ENCODE measurements at places on chromosomes 1 and 21.

DNA sequence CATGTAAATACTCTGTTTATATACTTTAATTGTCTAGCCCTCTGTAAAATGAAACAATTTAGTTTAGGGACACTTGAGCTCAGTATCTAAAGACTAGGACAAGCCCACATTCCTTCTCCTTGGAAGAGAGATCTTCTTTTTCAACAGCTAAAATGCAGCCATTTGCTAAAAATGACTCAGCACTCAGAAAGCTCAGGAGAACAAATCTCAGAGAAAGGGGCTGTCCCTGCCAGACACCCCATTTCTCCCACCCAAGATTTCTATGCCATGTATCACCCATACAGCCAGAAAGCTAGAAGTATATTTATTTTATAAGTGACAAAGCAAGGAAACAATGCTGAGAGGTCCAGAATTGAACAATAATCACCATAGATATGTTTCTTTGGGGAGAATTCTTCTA is 23.2 kb upstream of the PRDX6 start:
- no peak for DNase-seq

GRCh38 chr1:202752774-202753173 is 42.5 kb upstream of the SYT2 start:
- no peak for DNase-seq

GRCh38 chr1:89954401-89954800 is 40.5 kb upstream of the ZNF326 start:
- DNase-seq, result no peak

GRCh38 chr1:151309811-151310323 is 17.3 kb downstream of the PI4KB start:
- DNase-seq, result no peak

DNA sequence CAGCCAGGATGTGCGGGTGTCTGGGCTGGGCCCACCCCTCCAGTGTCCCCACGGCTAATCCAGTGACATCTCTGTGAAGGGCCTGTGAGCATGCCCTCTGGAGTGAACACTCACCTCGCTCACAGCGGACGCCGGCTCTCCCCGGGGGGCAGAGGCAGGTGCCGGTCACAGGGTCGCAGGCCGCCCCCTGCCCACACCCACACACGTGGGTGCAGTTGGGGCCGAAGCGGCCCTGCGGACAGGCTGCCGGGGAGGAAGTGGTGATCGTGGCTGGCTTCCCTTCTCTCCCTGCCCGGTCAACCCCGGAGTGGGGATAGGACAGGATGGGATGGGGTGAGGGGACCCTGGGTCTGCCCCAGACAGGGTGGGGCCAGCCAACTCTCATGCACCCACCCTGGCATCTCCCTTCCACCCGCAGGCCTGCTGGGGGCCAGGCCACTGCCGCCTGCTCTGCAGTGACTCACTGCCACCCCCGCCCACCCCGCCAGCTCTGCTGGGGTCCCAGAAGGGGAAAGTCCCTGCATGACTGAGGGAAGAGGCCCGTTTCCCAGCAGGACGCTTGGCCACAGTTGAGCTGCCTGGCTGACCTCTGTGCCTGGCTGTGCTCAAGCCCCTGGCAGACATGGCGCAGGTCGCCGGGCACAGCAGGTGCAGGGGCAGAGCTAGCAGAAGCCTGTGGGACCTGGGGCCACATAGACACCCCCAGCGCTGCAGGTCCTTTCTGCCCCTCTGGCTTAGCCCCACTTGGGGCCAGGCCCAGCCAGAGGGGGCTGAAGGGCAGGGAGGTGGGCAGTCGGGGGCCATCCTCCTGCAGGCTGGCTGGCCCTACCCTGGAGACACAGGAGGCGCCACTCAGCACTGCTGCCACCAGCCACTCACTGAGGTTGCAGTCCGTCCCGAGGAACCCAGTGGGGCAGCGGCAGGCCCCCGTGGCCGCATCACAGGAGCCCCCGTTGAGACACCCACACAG is 41.6 kb downstream of the ARHGEF16 start:
- DNase-seq, result no peak

DNA sequence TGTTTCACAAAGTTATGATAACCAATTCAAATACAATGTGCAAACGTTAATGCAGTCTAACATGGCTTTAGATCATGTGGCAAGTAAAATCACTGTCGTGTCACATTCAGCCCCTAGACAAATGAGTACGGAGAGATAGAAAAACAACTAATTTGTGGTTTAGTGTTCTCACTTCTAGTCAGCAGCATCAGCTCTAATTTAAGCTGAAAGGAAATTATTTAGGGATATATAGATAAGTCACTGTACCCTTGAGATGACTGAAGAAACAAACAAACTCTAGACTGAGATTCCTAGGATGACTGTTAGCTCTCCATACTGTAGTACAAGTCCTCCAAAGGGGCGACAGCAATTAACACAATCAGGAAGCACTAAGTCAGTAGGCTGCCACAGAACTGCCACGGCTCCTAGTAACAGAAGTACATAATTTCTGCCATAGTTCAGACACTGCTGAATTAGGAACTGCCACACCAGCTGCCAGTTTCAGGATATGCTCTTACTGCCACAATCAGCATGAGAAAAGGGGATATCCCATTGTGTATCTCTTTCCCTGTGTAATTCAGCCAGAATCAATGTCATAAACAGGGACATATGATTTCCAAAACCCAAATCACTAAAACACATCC is 150.4 kb upstream of the NEGR1 start:
- no peak for DNase-seq

GRCh38 chr1:17067069-17067426 is 13.2 kb upstream of the SDHB start:
- DNase-seq, result no peak
